ENCODE measurements at places on chromosomes 2 and 18.
A peak's percentile ranks its signal among the peaks of the same experiment; 100 is the strongest.

DNA sequence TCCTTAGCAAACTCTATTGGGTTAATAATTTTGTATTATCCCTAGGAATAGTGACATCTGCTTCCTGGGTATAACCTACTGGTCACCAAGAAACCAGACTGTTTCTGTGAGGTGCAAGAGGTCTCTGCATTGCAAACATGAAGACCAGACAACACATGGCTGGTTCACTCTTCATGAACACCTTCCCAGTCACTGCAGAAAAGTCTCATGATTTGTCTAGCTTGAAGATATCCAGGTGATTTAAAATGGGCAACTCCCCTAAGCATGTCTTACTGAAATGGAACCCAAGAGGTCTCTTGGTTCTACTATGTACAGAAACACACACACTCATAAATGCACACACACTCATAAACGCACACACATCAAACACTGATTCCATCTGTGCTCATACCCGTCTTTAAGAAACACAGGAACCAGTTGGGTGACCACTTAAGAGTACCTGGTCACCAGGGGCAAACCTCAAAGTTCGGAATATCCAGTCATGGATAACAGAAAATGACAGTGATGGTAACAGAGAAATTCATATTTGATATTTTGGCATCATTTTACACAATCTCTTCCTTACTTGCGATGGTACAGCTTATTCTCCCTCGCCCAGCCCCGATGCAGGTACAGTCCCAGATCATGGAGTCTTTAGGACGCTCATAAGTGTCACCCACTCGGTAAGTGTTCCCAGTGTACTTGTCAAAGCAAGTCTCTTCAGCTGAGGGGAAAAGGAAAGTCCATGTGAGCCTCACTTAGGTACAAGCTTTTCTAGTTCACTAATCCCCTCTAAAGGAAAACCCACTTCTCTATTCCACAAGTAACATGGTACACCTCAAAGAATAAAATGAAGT is 2.9 kb downstream of the FN1 start:
- DNase-seq: no peak

- DNase-seq: peak; percentile 44
Measured at GRCh38 chr2:68225119-68225632, 27.2 kb downstream of the PPP3R1 start.

DNA sequence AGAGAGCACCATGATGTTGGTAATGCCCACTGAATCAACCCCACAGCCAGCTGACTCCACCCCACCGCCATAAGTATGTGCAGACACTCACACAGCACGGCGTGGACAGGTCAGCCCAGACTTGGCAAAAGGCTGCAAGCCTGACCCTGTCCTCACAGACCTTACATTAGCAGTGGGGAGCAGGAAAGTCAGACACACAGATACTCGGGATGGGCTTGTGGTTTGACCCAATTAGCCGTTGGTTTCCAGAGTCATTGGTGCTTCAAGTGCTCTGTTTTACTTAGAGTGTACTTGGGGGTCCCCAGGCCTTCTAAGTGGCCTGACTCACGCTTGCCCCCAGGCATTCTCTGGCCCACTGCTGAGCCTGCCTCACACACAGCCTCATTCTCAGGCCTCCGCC is 36.7 kb downstream of the EN1 start:
- no peak for DNase-seq

GRCh38 chr2:66897691-66898150 is 462.8 kb downstream of the MEIS1 start:
- DNase-seq: no peak

DNA sequence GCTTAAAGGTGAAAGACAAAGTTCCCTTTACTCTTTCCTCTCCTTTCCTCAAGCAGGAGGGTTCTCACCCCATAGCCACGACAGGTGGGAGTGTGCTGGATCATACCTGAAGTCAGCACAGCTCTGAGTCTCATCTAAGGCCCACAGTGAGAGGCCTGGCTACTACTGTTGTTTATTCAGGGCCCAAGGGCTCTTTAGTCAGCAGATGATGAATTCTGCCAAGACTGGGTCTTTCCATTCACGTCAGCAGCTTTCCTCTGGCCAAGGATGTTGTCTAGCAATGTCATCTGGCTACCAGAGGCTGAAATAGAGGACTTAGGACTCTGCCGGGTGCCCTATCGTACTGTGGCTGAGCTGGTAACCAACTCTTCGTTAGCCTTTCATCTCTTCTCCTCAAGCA is 308.4 kb upstream of the THUMPD2 start:
- DNase-seq: no peak

GRCh38 chr2:150686391-150686790 is 198.9 kb upstream of the RND3 start:
- no peak for DNase-seq

DNA sequence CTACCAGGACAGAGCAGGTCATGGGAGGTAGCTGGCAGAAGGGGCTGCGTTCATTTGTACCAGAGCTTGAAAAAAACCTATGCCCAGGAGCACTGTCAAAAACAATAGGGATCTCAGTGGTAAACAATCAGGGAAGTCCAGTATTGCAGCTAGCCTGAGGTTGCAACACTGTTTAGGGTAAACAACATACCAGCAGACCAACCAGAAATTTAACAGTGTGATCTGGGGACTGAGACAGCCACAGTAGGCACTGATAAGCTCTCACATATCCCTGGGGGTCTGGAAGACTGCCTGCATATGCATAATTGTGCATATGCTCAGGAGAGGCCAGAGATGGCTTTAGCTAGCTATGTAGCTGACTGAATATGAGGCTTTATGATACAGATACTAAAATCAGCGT is 12.0 kb upstream of the ZCCHC2 start:
- DNase-seq: no peak

GRCh38 chr2:168767258-168767657 is 35.2 kb upstream of the NOSTRIN start:
- no peak for DNase-seq

- DNase-seq: no peak
Measured at GRCh38 chr2:205759257-205759656, 77.0 kb downstream of the NRP2 start.

DNA sequence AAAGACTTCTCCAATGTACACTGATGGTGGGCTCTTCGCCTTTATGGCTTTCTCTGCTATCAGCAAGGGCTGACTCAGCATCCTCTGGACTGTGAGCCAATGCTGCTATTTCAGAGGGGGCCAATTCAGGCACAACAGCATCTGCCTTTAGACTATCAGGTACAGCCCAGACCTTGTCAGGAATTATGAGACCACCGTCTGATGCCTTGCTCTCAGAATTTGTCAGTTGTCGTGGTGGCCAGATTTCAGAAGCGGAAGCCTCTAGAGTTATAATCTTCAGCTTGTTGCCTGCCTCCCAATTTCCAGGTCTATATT is 92.7 kb downstream of the ALPK2 start:
- no peak for DNase-seq

- DNase-seq: peak; percentile 94
Measured at GRCh38 chr2:81650048-81650971, 1345.8 kb upstream of the LRRTM1 start.

DNA sequence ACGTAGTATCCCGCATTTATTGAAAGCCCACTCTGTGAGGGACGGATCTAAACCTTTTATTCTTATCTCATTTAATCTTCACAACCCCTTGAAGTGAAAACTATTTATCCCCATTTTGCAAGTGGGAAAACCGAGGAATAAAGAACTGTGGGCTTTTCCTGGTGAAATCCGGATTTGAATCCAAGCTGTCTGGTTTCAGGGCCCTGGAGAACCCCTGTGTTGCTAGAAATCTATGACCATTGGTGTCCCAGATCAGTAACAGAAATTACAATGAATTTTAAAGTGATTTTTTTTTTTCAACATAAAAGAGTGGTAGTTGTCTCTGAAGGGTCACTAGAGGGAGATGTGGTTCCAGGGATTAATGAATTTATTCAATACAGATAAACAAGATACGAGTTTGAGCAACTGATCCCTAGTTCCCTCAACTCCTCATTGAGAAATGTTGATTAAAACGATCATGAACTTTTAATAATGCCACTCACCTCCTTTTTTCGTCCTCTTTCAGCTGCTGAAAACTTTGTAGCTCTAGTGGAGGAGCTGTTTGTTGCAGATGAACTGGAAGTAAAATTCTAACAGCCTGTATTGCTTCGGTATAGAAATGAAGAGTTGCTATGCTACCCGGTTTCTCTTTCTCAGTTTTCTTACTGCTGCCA is 940 bp downstream of the XRCC5 start:
- peak; percentile 44 for DNase-seq

GRCh38 chr18:54184836-54185235 is 39.6 kb downstream of the MBD2 start:
- DNase-seq: no peak

DNA sequence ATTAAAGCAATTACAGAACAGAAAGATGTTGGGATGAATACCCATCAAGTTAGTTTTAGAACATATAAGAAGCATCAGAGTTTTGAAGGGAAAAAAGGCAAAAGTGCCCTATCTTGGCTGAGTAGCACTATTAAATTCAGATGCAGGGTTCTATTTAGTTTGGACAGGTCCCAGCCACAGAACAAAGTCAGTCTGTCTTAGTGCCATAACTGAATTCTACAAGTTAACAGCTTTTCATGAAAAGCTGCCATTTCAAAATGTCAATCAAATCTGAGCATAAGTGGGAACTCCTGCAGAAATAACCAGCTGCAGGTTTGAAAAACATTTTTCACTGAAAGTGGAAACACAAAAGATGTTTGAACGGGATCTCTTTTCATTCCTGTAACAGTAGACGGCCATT is 160.4 kb downstream of the SRBD1 start:
- DNase-seq: no peak
